ENCODE measurements at places on chromosomes 1 and 21.

DNA sequence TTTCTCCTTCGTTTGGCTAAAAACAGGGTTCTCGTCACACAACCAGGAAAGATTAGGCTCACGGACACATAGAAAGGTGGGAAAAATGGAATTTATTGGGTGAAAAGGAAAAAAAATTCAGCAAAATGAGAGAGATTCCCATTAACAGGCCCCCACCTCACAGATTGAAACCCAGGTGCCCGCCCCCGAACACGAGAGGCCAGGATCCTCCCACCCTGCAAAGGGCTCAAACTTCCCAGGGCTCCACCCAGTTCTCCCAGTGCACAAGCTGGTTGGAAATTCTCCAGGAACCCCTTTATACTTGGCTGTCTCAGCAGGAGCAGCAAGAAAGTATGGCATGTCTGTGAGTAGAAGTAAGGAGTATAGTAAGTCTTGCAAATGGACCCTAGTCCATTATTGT lies 499.7 kb downstream of the RWDD3 start:
- DNase-seq: no peak

GRCh38 chr1:231118704-231119453 lies 43.0 kb upstream of the TRIM67 start:
- DNase-seq: no peak

DNA sequence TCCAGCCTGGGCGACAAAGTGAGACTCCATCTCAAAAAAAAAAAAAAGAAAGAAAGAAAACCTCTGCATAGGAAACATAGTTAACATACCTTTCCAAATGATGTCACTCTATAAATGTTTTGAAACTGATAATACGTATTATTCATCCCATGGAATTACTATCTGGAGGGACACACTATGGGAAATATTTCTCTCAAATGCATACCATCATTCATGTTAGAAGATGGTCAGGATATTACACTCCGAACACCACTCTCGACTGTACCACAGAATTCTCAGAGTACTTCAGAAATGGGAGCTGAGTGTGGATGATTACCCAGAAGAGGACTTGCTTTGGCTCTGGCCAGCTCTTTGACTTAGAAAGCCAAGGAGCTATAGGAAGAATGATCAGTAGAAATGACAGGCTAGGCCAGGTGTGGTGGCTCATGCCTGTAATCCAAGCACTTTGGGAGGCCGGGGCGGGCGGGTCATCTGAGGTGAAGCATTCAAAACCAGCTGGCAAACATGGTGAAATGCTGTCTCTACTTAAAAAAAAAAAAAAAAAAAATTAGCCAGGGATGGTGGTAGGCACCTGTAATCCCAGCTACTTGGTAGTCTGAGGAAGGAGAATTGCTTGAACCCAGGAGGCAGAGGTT lies 5.2 kb upstream of the LIN28A start:
- DNase-seq: no peak

DNA sequence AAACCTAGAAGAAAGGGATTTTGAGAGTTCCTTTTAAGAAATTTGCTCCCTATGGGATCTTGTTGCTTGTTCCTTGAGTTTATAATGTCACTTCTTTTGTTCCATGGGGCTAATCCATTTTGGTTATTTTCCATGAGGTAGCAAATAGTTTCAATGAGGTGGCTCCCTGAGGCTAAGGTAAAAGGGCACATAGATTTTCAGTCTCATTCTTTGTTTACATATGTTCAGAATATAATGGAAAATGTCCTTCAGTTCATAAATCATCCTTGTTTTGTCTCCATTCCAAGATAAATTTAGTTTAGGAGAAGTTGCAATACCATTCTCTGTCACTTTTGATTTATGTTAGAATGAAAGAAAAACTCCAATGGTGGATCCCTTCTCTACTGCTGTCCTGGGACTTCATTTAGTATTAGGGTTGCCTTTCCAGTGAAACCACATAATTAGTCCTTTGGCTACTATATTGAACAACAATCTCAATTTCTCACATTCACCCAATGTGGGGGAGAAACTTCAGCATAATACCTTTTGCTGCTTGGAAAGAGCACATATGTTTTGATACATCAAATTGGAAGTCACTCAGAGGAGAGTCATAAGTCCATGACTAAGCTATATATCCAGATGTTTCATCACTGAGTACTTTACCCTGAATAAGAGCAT lies 80.9 kb upstream of the ADAMTS5 start:
- DNase-seq: no peak

DNA sequence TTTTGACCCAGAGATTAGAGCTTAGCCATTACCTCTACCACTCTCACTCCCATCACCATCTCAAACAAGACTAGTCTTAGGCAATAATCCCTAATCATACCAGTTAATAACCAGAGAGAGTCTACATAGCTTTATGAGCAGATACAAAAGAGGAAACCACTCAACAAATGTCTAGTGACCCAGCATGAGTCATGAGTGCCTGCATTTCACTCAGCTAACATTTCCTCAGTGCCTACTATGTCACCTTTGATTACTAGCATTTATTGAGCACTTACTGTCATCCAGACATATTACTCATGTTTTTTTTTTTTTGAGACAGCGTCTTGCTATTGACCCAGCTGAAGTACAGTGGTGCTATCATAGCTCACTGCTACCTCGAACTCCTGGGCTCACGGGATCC lies 35.9 kb upstream of the GALNT2 start:
- DNase-seq: no peak

GRCh38 chr21:15837645-15838044 lies 107.9 kb downstream of the USP25 start:
- DNase-seq: no peak

- DNase-seq: no peak
Measured at GRCh38 chr1:225684741-225685140, 31.8 kb upstream of the ENAH start.

DNA sequence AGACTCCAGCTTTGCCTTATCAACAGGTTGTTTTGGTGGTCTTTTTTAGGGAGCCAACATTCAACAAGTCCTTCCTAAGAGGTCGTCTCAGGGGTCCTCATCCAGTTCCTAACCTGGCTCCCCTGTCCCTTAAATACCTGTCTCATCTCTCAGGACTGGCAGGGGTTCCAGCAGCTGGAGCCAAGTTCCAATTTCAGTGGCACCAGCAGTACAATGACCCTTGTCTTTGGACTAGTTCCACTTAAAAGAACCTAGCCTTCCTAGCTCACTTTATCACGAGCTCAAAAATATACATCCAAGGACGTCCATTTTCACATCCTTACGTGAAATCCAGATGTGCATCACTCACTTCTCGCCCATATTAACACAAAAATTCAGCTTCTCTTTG lies 18.7 kb upstream of the TRAF3IP3 start:
- no peak for DNase-seq

DNA sequence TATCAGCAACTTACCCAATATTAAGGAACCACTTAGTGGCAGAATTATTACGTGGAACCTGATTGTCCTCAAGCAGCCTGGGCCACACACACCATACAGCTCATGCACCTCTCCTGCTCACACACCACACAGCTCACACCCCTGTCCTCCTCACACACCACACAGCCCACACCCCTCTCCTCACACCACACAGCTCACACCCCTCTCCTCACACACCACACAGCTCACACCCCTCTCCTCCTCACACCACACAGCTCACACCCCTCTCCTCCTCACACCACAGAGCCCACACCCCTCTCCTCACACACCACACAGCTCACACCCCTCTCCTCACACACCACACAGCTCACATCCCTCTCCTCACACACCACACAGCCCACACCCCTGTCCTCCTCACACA lies 36.8 kb upstream of the LAMC2 start:
- no peak for DNase-seq

DNA sequence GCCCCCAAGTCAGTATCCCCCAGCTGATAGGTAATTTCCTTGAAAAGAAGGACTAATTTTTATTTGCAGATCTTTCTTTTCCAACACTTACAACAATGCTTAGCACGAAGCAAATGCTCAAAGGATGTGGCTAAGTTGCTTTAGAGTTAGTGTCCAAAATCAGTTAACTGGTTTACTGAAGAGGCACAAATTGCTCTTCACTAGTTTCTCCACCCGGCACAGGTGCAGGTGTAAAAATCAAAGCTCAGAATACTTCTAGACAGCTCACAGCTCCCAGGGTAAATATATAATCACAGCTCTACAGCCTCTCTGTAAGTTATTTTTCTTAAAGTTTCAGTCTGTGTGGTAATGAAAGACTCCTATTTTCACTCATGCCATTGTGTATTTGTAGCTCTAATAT lies 361.8 kb downstream of the NEGR1 start:
- no peak for DNase-seq

DNA sequence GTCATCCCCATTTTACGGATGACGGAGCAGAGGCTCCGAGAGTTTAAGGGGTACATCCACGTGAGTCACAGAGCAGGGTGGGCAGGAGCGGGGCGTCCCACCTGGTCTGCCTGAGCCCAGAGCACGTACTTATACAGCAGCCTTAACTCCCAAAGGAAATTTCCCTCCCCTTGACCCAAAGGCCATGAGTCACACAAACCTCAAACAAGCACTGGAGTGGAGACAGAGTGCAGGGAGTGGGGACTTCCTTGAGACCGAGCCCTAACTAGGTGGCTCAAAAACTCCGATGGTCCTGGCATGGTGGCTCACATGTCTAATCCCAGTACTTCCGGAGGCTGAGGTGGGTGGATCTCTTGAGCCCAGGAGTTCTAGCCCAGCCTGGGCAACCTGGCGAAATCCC lies 141.6 kb upstream of the KLHDC7A start:
- DNase-seq: no peak

DNA sequence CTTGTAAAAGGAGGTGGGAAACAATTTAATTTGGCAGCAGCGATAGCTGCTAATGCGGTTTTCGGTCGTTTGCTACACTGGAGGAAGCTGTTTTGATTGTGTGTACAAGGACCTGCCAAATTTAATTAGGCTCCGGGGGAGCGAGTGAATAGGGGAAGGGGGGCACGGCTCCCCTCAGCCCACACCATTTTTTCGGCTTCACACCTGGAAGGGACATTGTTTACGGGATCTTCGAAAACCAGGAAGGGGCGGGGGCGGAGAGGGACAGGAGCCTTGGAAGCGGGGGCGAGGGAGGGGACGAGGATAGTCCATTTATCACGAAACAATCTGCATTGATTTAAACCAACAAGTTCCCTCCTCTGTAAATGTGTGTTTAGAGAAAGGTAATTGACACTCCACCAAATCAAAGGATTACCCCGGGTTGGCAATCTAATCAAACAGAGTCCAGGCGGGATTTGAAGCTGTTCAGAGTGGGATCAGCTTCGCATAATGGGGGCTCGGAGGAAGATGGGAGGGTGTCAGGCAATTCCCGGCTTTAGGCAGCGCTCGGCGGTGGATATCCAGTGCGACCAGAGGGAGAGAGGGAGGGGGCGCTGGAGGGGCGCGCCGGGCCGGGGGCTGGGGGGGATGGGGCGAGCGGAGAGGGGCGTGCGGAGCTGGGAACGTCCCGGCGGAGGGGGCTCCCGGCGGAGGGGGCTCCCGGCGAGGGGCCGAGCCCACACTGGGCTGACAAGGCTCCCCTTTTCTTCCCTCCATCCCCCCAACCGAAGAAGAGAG lies 9.8 kb downstream of the PAX7 start:
- no peak for DNase-seq

DNA sequence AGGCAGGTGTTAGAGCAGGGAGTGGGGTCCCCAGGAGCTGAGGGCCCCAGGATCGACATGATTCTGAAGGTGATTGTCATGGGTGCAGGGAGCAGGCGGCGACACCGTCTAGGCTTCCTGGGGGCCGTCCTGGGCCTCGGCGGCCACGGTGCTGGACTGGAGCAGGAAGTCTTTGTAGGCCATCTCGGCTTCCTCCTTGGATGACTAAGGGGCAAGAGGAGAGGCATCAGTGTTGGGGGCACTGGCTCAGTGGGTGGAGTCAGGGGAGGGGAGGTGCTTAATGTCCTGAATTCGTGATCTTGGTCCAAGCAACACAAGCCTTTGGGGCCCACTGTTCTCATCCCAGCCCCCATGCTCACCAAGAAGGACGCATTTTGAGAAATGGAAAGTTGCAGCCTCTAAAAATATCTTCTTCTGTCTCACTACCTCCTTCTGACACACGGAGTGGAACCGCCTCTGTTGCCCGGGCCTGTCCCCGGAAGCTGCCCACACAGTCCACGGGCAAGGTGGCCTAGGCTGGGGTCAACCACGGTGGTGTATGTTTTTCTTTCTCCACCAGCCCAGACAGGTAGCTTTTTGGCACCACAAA lies 8.6 kb upstream of the FCMR start:
- no peak for DNase-seq

DNA sequence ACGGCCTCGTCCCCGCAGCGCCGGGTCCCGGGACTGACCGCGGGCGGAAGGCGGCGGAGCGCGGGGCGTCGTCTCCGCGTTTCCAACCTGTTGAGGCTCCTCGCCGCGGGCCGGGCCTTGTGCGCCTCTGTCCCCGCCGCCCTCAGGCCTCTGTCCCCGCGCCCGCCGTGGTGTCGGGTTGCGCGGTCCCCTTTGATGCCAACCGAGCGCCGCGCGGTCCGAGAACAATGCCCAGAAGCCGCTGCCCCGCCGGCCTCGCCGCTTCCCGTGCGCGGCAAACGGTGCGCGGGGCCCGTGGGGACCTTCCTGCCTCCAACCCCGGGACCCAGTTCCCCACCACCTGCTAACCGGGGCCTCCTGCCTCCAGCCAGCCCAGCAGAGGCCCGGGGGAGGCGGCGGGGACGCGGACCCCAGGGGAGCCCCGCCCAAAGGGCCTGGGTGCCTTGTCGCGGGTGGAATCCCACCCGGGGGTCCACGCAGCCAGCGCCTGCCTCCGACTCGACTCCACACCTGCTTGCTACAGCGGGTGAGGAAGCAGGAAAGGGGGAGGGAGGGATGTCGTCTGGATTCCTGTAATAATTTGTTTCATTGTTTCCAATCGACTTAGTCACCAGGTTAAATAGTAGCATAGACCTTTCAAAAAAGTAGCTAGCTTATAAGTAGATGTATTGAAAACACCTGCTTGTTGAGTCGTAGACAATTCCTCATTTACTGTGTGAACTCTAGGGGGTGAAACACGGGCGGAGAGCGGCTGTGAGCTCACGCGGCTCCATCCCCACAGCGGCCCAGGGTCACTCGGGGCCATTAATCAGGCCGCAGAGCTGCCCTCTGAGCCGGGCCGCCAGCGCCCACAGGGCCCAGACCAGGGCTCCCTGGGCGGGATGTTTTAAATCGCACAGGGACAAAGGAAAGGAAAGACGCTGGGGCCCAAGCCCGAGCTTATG lies 1.1 kb downstream of the COL18A1 start:
- DNase-seq: no peak

Data from NCI-H187 treated with DMSO at 0.1 percent for 48 hours (cell line).